ENCODE measurements at places on chromosomes 7 and 10.

DNA sequence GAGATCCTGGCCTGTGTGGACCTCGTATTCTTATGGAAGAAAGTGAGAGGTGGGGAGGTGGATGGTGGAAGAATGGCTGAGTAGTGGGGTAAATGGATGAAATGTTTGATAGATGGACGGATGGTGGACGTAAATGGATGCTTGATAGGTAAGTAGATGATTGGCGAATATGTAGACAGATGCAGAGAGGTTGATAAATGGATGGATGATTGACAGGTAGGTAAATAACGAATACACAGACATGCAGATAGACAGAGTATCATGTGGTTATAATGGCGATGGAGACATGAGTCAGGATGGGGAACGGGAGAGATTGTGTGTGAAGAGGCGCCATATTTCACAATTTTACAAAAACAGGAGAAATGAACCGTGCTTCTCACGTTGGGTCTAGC, 219.5 kb downstream of the DIP2C start:
- DNase-seq, result no peak

DNA sequence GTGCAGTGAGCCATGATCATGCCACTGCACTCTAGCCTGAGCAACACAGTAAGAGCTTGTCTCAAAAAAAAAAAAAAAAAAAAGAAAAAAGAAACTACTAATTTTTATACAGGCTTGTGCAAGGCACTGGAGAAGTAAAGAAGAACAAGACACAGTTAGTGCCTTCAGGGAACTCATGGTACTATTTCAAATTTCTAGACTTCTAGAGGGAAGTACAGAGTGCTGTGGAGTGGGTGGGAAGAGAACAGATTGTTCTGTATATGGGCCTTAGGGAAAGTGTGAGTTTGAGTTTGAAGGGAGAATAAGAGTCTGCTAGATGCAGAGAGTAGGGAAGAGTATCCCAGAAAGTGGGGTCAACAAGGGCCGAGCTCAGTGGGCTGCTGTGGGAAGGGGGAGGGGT, 234.8 kb downstream of the PHTF2 start:
- no peak for DNase-seq

DNA sequence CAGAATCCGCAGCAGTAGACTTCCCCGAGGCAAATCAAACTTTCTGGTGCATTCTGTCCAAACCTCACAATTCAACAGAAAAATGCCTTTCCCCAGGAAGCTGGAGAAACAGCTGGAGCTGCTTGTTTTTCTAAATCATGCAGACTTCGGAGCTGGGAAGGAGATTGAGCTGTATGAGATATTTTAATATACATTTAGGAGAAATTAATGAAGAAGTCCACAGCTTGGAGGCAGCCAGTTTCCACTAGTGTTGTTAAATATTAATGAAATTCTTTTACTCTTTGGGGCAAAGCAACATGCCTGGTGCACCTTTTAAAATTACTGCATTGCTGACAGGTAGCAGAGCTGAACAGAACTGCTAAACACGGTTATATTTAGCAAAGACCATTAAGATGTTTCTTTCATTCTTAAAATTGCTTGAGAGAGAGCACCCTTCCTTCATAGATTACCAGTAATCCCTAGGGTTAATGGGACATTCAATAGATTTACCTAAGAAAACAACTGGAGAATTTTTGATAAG, 566.4 kb downstream of the SORCS3 start:
- no peak for DNase-seq

DNA sequence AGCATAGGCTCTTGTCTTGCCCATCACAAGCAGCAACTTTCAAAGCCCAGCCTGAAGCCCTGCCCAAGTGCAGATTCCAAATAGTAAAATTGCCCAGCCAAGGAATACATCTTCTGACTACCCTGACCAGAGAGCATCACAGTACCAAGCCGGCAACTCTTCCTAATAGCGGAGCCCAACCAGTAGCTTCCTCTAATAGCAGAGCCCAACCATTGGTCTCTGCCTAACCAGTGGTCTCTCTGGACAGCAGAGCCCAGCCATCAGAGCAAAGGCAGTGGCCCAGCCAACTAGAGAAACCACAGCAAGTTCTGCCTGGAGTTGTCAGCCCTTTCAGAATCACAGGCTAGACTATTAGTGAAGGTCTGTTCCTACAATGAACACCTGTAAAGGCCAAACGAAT, 285.6 kb downstream of the HGF start:
- no peak for DNase-seq

DNA sequence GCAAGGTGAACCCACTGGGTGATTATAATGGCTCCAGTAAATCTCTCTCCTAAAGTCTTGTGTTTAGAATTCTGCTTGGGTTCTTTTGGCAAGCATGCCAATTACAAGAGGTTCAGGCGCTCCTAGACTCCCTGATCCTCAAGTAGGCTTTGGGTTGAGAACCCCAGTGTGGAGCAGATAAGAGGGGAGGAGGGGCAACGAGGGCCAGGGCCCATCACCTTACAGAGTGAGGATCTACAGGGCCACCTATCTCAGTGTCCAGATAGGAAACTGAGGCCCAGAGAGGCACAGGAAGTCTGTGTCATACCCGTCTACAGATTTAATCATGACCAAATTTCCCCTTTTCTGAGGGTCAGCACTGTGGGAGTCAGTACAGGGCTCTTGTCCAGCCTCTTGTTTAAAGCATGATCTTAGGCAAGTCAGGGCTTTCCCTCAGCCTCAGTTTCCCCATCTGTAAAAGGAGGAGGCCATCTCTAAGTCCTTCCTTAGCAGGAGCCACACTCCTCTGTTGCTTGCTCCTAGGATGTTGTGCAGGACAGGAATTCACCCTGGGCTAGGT, 4.4 kb downstream of the TACR2 start:
- no peak for DNase-seq

DNA sequence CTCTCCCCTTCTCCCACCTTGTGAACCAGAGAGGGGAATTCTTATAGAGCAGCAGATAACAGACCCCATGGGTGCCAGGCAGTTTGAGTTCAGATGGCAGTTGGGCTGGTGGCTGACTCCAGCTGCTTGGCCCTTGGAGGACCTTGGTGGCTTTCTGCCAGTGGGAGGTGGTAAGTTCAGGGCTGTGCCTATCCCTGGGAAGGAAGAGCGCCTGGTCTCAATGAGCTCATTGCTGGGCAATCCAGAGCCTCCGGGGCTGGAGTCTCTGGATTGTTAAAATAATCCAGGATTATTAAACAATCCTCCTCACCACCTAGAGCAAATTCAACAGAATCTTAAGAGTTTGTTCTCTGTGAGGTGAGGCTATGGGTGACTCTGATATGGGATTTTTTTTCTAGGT, 105.2 kb downstream of the FANK1 start:
- DNase-seq, result no peak

- DNase-seq, result peak; percentile 64
Observed at GRCh38 chr7:26376175-26376917, 84.7 kb downstream of the SNX10 start.

- no peak for DNase-seq
Observed at GRCh38 chr7:24913801-24914464, 66.0 kb downstream of the OSBPL3 start.

DNA sequence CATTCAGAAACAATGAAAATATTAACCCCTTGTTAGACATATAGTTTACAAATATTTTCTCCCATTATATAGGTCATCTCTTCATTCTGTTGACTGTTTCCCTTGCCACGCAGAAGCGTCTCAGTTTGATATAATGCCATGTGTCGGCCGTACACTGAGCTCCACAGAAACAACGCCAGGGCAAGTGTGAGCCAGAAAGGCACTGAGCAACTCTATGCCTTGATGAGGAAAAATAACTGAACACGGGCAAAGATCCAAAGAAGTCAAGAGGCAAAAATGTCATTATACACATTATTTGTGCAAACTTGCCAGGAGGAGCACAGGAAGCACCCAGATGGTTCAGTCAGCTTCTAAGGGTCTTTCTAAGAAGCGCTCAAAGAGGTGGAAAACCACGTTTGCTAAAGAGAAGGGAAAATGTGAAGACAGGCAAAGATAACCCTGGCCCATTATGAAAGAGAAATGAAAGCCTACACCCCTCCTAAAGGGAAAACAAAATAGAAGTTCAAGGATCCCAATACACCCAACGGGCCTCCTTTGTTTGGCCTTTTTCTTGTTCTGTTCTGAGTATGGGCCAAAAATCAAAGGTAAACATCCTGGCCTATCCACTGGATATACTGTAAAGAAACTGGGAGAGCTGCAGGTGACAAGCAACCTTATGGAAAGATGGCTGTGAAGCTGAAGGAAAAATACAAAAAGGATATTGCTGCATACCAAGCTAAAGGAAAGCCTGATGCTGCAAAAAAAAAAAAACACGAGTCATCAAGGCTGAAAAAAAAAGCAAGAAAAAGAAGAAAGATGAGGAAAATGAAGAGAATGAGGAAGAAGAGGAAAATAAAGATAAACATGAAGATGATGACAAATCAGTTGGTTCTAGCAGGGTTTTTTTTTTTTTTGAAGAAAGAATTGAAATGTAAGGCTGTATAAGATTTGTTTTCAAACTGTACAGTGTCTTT, 15.5 kb downstream of the ARHGAP12 start:
- DNase-seq, result no peak

DNA sequence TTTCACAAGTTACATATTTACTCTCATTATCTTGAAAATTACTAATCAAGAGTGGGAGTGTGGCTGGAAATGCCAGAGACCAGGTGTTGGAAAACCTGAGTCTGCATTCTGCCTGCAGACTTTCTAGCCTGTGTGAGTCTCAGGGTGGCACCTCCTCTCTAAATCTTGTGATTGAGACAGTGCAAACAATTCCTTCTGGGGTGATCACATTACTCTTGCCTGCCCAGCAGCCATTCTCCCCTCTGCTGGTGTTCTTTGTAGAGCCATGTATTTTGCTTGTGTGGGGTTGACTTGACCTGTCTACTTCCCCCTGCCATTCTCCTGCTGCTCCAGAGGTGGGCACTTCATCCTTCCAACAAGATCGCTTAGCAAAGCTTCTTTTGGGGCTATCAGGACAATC, 101.1 kb downstream of the RAPGEF5 start:
- DNase-seq, result no peak

- DNase-seq, result no peak
Observed at GRCh38 chr10:49177391-49178355, 10.5 kb downstream of the TMEM273 start.

DNA sequence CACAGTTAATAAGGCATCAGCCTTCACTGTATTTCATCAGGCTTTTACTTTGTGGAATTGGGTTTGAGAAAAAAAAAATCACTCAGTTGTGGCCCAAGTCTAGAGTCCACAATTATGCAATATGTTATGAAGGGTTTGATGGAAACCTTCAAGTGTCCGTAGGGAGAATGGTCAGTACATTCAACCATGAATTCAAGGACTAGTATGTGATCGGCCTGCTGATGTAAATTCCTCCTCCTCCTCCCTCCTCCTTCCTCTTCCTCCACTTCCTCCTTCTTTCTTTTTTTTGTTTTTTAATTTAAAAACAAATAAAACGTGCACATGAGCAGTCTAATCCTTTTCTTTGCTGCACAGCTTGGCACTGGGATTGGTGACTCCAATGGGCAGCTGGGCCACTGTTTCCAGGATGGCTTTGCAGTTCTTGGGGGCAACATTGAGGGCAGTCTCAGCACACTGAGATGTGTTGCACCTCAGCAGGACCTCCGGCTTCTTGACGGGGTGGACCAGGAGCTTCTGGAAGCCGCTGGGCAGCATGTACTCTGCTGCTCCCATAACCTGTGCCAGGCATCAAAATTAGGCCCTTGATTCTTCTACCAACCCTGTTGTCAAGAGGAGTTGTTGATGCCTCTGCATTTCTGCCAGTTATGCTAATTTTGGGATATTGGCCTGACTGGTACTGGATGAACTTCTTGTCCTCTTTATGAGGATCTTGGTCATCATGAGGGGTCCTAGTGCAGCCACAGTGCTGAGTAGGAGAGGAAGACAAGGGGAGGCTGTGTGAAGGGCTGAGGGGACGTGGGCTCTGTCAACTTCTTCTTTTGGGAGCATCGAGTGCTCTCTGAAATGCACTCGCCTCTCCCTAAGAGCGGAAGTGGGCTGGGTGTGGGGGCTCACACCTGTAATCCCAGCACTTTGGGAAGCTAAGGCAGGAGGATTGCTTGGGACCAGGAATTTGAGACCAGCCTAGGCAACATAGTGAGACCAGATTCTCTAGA, 9.3 kb upstream of the IL2RA start:
- DNase-seq, result no peak

DNA sequence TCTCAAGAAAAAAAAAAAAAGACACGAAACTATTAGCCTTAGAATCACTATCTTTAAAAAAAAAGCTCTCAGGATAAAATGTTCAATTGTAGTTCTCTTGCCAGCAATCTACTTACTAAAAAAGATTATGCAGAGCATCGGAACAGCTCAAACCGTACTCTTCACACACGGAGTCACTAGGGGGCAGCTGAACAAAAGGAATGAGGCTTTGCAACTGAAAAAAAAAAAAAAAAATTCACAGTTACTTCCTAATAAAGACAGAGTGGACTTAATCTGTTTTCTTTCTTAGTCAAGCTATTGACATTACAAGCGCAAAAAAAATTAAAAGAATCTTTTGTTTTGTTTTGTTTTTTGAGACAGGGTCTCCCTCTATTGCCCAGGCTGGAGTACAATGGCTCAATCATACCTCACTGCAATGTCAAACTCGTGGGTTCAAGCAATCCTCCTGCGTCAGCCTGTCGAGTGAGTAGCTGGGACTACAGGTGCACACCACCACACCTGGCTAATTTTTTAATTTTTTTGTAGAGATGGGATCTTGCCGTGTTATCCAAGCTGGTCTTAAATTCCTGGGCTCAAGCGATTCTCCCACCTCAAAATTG, 11.5 kb downstream of the PMS2 start:
- DNase-seq, result no peak

Measured in NCI-H1417 treated with DMSO at 0.1 percent for 48 hours (cell line).